Cortex of kidney (tissue), 1 donor: ENCODE measurements at places on chromosomes 11 and 22.

DNA sequence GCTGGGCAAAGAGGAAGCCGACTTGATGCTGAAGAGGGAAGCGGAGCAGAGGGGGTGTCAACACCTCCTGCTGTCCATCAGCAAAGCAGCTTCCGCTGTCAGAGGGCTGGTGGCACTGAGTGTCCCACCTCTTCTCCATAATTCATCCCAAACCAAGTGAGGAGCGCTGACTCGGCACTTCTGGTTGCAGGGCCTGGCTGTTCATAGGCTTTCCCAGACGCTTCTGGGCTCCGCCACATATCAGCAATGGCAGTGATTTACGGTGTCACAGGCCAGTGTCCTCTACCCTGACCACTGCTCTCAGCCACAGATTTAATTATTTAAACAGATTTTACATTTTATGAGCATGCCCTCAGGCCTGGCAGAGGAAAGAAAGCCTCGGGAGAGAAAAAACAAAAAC, 70.1 kb upstream of the TENM4 start:
- no peak for DNase-seq

GRCh38 chr11:101269990-101270660, 140.5 kb upstream of the PGR start:
- DNase-seq: no peak

- DNase-seq: no peak
Measured at GRCh38 chr22:20940186-20940651, 23.0 kb downstream of the CRKL start.

DNA sequence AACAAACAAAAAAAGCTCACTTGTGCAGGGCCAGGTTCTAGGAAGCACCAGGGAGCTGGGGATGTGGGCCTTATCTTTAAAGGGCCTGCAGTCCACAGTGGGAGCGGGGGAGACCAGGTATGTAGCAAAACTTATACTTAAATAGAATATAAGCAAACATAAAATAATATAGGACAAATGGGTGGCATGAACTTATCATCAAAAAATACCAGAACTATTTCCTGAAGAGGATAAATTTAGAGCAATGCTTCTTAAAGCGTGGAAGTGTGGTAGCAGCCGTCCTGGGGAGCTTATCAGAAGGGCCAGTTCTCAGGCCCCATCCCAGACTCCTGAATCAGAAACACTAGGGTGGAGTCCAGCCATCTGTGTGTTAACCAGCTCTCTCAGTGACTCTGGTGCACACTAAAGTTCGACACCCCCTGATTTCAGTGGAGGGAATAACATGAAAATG, 9.3 kb downstream of the VPS26B start:
- DNase-seq: no peak

GRCh38 chr11:10076458-10077141, 217.4 kb downstream of the SBF2 start:
- DNase-seq: no peak

- no peak for DNase-seq
Measured at GRCh38 chr11:23423656-23424055, 563.4 kb upstream of the CCDC179 start.

DNA sequence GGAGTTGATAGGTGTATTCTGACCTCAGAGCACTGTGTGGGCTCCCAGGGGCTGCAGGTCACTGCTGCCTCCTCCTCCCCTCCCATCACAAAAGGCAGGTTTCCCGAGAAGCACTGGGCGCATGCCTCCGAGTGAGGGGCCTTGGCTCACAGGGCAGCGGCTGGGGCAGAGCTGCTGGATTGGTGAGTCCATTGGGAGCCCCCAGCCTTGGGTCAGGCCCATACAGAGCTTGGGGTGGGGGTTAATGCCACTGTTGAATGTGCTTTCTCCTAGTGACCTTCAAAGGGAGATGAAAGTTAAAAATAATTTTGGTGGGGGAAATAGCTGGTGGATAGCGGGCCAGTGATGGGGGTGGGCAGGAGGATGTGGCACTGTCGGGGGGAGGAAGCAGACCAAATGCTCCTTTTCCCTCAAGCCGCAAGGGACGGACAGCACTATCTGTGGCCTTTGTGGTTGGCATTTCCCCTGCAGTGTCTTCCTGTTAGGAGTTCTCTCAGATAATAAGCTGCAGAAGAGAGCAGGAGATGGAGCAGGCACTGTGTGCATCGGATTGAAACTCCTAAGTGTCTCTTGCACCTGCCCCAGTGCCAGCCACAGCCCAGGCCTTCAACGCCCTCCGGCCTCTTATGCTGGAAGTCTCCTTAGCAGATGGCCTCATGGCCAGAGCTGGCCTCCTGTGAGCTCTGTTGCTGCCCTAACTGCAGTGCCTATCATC, 3.2 kb downstream of the TUBA8 start:
- DNase-seq: no peak

- no peak for DNase-seq
Measured at GRCh38 chr22:43274595-43275240, 68.5 kb downstream of the SCUBE1 start.

DNA sequence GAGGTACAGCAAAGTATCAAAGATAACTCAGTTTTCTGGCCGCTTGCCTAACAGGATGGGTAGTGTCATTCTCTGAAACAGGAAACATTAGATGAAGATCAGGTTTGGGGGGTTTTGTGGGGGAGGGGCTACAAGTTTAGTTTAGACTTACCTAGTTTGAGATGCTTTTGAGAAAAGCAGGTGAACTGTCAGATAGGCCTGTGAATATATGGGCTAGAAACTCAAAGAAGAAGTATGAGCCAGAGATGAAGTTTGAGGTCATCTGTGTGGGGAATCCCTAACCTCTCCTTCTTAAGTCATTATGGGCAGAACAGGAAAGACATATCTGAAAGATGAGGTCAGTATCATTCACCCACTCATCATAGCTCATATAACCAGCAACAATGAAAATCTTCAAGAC, 11.9 kb downstream of the HOATZ start:
- DNase-seq: no peak

- DNase-seq: no peak
Measured at GRCh38 chr11:61021661-61022212, 50.3 kb downstream of the CD6 start.
